Stimulated activated CD8-positive, alpha-beta memory T cell treated with anti-CD3 and anti-CD28 coated beads, Interleukin-12 subunit alpha, Interleukin-12 subunit beta, amount 100 ng/mL, for 1 hour (primary cell): ENCODE measurements at places on chromosomes 1 and 21.

- no peak for DNase-seq
Observed at GRCh38 chr1:60973668-60974067, 108.7 kb upstream of the NFIA start.

GRCh38 chr1:208178091-208178529 is 66.1 kb downstream of the PLXNA2 start:
- DNase-seq, result no peak

- DNase-seq, result no peak
Observed at GRCh38 chr1:93668951-93669350, 12.7 kb downstream of the BCAR3 start.

DNA sequence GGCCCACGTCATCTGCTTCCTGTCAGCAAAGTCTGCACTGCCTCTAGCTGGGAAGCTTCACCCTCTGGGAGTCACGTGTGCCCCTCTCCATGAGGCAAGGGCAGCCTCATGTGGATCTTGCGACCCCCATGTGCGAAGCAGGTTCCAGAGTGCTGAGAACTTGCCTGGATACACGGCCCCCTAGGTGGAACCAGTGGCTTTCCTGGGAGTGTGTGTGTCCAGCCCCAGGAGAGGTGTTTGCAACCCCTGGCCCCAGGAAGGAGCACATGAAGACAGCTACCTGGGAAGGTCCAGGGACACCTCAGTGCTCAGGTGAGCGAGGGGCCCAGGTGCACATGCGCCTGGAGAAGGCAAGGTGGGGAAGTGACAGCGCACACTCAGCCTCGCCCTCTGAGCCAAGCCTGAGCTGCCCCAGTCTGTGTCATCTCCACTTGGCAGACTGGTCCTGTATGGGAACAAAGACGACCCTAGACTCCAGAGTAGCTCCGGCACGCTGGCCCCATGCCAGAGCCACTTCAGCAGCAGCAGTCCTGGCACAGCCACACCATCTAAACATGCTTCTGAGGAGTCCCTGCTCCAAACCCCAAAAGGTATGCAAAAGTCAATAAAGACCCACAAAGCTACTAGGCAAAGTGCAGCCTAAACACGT is 8.9 kb downstream of the LSS start:
- no peak for DNase-seq

GRCh38 chr1:171188388-171189266 is 3.5 kb downstream of the FMO2 start:
- no peak for DNase-seq

DNA sequence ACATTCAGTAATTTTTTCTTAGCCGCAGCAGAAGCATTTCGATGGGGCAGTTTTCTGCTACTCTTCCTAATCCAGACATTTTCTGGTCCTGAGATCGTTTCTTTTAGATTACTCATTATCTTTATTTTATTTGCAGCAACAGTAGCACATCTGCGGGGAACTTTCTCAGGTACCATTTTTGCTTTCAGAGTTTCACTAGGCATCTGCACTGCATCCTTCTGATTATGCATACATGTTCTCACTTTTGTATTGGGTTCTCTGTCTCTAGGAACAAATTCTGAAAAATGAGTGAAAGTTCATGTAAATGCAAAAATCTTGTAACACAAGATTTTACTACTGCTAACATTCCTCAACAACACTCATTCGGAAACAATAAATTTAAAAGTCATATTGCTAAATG is 3.9 kb upstream of the PSMG1 start:
- DNase-seq, result no peak

- DNase-seq, result no peak
Observed at GRCh38 chr1:226625832-226626576, 77.4 kb downstream of the STUM start.

DNA sequence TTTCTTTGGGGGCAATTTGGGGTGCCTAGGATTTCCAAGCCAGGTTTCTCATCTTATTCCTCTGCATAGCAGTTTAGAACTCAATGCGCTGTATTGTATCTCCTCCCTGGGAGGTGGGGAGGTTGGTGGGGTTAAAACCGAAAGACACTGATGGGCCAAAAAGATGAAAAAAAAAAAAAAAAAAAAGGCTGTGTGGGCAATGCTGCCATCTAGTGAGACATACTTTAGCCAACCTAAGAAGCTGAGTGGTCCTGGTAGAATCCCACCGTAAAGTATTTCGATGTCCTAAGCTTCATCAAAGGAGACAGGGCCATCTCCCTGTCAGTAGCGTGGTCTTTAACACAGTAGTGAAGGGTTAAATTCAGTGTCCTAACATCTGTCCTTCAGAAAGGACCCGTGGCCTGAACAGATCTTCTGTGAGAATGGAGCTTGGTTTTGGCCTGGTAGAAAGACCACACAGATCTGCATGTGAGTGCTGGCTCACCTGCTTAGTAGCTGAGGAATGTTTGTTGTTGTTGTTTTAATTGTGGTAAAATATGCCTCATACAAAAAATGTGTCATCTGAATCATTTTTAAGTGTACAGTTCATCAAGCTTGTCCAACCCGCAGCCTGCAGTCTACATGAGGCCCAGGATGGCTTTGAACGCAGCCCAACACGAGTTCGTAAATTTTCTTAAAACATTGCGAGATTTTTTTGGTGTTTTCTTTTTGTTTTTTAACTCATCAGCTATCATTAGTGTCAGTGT is 226.2 kb downstream of the KIF26B start:
- DNase-seq, result no peak

- no peak for DNase-seq
Observed at GRCh38 chr1:13824626-13825025, 124.6 kb downstream of the PRDM2 start.

DNA sequence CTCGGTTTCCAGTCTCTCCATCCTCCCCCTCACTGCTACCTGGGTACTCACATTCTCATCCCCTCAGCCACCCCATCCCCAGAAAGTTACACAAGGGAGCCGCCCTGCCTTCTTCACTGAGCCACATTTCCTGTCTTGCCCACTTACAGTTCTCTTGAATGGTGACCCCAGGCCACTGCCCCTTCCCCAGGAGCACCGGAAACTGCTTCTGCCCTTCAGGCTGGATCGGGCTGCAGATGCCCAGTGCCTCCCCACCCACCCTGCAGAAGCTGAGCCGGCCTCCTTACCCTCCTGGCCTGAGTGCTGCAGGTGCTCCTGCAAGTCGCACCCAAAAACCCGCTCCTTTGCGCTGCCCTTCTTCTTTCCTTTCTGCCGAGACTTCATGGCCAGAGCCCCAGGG is 450 bp downstream of the ARHGAP30 start:
- no peak for DNase-seq

- DNase-seq, result no peak
Observed at GRCh38 chr1:231549733-231550447, 21.4 kb downstream of the TSNAX start.
